K562 (cell line): ENCODE measurements at places on chromosomes 4 and X. TPM values are rescaled to one million over a fixed set of nuclear protein-coding genes. Genes with fewer than 3 reads are reported as not detected.

IL21 gene
- 0.18 TPM in 1 of 2 replicates, not detected in the other for total RNA-seq

ATP2B3 gene
- total RNA-seq = not detected in 2 replicates

PLAC1 gene
- total RNA-seq = 1.00 and 1.3 TPM in 2 replicates

PRSS12 gene
- total RNA-seq = 0.13 TPM in 1 of 2 replicates, not detected in the other

MAGEA10 gene
- not detected in 2 replicates for total RNA-seq

SPANXN3 gene
- total RNA-seq = not detected in 2 replicates

AMBN gene
- not detected in 2 replicates for total RNA-seq

IL1RAPL1 gene
- total RNA-seq = 0.04 TPM in 1 of 2 replicates, not detected in the other

BEX5 gene
- 0.81 and 1.3 TPM in 2 replicates for total RNA-seq

TCEAL7 gene
- total RNA-seq = 0.13 TPM in 1 of 2 replicates, not detected in the other

RNF128 gene
- 0.07 TPM in 2 replicates for total RNA-seq

GLRA3 gene
- total RNA-seq = 0.11 TPM in 1 of 2 replicates, not detected in the other

CACNA1F gene
- 0.04 TPM in 2 replicates for total RNA-seq

TRIM75 gene
- not detected in 2 replicates for total RNA-seq

VSIG4 gene
- 0.47 and 0.49 TPM in 2 replicates for total RNA-seq

SPANXA2 gene
- not detected in 2 replicates for total RNA-seq

PPP4R3C gene
- total RNA-seq = not detected in 2 replicates
